ENCODE measurements at places on chromosomes 16 and 17.

DNA sequence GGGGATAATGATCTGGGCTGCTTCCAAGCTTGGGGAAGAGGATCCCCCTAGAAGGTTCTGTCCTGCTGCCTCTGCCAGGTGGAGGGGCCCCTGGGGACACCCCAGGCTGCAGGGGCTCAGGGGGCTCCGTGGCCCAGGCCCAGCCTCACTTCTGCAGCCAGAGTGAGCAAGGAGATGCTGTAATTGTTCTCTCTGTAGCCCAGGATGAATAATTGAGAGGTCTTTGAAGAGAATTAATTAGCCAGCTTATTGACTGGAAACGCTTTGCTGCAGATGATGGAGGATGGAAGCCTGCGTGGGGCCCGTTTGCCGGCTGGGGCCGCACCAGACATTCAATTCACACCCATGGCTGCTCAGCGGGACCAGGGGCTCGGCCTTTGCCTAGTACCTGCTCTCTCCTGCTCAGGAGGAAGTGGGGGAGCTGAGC lies 38.5 kb downstream of the TMEM235 start:
- DNase-seq, result no peak

GRCh38 chr17:28033972-28034714 lies 8.3 kb upstream of the NLK start:
- DNase-seq, result no peak

DNA sequence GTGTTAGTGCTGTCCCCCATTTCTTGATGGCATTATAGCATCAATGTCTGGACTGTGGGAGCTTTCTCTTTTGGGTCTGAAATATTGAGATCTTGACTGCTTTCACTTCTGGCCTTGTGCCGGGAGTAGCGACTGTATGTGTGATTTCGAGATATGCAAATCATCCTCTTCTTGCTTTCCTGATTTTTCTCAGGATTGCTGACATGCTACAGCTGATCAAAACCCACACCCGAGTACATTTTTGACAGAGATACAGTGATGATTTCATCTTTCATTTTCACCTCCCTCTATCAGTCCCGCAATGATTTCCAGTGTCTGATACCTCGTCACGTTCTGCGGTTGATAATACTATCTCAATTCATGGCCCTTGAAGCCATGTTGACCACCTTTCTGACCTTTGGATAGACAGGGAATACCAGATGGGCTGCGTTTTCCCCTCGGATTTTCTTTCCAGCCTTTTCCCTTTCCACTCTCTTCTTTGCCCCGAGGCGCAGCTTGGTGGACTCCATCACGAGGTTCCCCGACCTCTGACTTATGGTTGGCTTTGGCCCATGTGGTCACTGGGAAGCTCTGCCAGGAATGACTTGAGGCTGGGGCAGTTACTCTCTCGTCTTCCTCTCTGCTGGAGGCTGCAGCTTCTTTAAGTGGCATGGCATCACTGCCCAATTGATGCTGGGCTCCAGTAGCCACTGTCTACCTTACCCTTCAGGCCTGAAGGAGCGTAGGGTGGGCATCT lies 184.4 kb downstream of the SNX29 start:
- no peak for DNase-seq

DNA sequence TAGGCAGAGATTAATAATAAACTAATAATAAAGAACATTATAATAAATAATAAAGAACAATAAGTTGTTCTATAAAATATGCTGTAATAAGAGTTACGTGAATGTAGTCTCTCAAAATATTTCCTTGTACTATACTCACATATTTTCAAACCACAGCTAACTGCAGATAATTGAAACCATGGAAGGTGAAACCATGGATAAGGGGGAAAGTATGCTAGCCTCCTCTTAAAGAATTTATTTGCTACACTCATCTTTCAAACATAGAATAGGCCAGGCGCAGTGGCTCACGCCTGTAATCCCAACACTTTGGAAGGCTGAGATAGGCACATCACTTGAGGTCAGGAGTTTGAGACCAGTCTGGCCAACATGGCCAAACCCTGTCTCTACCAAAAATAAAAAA lies 18.5 kb downstream of the CYTH1 start:
- DNase-seq, result no peak

- DNase-seq, result no peak
Measured at GRCh38 chr16:3876160-3876559, 4.4 kb downstream of the CREBBP start.

- DNase-seq, result no peak
Measured at GRCh38 chr17:20966870-20967269, 75.9 kb downstream of the USP22 start.

DNA sequence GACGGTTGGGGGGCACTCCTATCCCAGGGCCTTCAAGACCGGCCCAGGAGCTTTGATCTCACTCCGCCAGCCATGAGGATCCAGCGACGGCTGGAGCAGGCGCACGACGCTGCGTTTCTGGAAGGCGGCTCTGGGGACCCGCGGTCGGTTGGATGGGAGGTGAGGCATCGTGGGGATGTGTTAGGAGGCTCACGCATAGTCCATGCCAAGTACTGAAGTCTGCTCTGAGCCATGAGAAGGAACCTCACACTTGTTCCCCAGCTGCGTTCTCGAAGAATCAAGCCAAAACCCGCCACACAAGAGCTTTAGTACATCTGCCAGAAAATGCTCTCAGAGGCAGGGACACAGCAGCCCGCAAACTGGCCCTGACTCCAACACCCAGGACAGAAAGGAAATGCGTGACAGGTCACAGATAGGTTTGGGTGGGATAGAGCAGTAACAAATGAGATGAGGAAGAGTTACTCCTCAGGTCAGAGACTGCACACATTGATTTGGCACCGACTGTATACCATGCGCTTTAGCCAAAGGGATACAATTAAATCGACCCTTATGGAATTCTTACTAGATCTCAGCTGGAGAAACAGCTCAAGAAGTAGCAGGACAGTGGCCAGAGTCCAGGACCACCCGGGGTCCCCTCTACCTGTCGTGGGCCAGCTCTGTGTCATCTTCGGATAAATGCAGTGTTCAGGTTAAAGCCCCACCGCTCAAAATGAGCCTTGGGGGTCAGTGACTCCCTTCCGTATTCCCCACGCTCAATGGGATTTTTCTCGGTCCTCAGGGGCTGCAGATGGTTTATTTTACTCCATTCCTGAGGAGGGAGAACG lies 6.7 kb upstream of the GSG1L start:
- DNase-seq, result no peak

- DNase-seq, result no peak
Measured at GRCh38 chr17:66945147-66945835, 19.2 kb upstream of the CACNG4 start.

- no peak for DNase-seq
Measured at GRCh38 chr17:38914741-38915638, 10.4 kb upstream of the LASP1NB start.

DNA sequence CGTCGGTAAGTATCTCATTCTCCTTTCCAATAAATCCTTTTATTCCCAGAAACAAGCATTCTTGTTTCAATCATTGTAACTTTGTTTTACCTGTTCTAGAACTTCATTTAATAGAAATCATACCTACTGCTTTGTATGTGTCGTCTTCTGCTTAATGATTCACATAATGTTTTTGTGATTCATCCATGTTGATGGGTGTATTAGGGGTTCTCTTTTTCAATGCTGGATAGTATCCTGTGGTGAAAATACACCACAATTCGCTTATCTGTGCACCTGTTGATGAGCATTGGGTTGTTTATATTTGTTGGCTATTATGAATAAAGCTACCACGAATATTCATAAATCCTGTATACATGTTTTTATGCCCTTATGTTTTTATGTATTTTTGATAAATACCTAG lies 703.2 kb downstream of the MAF start:
- DNase-seq, result no peak

GRCh38 chr16:72174726-72175125 lies 2.8 kb upstream of the PMFBP1 start:
- DNase-seq, result no peak

GRCh38 chr16:31073142-31073969 lies 684 bp downstream of the ZNF668 start:
- DNase-seq, result peak; percentile 94

DNA sequence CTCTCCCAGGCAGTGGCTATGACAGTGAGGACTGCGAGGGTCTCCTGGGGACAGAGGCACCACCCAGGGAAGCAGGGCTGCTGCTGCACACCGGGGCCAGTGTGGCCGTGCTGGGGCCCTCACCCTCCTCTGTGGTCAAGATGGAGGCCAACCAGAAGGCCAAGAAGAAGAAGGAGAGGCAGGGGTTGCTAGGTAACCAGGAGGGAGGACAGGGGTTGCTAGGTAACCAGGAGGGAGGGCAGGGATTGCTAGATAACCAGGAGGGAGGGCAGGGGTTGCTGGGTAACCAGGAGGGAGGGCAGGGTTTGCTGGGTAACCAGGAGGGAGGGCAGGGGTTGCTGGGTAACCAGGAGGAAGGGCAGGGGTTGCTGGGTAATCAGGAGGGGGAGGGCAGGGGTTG lies 55.2 kb downstream of the ACTG1 start:
- no peak for DNase-seq

- peak; percentile 8 for DNase-seq
Measured at GRCh38 chr16:2816751-2817339, at the start of gene PRSS21. PRSS21 (plus strand) TSS chr16:2817237; CDS start chr16:2817269, 32 bp downstream.

DNA sequence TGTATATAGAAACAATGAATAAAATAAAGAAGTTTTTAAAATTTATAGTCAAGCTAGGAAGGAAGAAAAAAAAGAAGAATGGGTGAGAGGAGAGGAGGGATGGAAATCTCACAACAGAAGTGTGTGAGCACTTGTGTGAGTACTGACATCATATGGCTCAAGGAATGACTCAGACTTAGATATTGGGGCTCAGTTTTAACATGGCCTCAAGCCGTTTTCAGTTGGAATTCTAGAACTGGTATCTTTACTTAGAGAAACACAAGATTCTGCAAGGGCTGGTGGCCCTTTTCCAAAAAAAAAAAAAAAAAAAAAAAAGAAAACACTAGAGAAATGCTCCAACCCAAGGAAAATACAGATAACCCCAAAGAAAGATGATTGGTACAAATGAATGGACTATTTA lies 55.1 kb downstream of the STXBP4 start:
- DNase-seq, result no peak

DNA sequence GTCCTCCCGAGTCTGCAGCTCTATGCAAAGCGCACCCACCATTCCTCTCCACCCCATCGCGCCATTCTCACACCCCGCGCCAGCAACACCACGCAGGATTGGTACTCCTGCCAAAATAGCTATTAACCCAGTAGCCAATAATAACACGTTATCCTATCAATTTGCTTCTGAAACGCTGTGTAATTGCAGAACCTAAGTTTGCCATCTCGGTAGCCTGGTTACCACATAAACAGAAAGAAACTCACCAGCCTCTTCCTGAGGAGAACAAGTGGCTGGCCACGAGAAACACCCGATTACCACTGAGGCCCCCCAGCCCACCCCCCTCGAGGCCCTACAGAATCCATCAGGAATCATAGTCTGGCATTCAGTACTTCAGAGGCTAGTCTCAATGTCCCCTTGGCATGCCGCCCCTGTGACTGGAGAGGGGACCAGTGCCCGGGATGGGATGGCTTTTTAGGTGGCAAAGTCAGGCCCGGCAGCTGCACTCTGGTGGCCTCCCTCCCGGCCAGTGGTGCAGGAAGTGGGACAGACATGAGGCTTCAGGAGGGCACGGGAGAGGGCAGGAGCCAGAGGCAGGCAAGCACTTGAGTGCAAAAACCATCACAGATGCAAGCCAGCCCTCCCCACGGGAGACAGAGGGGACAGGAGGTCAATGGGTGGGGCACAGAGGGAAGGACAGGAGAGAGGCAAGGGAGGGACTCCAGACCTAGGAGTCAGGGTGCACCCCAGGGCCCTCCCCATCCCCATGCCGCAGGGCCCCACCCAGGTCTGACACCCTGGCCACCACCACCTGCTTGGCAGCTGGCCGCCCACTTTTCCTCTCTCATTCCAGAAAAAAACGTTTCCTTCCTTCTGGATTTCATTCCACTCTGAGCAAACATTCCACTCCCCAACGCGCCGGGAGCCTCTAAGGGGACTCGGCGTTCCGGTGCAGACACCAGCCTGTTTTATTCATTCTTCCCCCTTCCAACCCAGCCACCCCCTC lies 192.5 kb downstream of the ZNF423 start:
- DNase-seq, result peak; percentile 30

- DNase-seq, result no peak
Measured at GRCh38 chr16:82609140-82609539, 17.6 kb upstream of the CDH13 start.

DNA sequence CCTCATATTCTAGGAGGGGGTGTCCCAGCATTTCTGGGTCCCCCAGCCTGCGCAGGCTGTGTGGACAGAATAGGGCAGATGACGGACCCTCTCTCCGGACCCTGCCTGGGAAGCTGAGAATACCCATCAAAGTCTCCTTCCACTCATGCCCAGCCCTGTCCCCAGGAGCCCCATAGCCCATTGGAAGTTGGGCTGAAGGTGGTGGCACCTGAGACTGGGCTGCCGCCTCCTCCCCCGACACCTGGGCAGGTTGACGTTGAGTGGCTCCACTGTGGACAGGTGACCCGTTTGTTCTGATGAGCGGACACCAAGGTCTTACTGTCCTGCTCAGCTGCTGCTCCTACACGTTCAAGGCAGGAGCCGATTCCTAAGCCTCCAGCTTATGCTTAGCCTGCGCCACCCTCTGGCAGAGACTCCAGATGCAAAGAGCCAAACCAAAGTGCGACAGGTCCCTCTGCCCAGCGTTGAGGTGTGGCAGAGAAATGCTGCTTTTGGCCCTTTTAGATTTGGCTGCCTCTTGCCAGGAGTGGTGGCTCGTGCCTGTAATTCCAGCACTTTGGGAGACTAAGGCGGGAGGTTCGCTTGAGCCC lies 11.6 kb downstream of the STH start:
- no peak for DNase-seq

GRCh38 chr16:20928774-20929411 lies 28.3 kb downstream of the LYRM1 start:
- DNase-seq, result no peak

DNA sequence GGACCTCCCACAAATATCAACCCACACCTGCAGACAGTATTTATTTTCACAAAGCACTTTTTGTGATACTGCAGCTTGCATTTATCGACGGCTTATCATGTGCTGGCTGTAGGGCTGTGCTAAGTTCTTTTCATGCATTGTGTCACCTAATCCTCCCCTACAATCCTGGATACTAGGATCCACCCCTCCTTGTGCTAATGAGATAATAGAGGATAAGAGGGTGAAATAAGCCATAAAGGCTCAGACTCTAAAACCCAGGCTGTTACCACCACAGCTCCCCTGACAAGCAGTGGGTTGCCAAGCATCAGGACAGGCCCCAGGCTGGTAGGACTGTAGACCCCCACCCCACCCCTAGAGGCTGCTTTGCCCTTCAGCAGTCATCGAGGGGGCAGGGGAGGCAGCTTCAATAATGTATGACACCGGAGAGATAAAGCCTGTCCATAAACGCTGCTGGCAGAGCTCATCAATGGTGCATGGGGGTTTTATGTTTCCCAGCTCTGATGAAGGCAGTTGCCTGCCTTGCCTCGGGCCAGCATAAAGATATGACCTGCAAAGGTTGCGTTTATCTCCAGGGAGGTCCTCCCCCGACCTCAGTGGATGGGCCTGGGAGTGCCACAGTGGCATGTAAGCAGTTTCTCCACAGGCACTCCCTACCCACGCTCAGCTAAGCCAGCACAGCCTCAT lies 73.9 kb upstream of the C16orf82 start:
- no peak for DNase-seq

- no peak for DNase-seq
Measured at GRCh38 chr17:81250286-81251093, 11.4 kb downstream of the NDUFAF8 start.

- DNase-seq, result no peak
Measured at GRCh38 chr17:77528516-77529327, 388.0 kb downstream of the SEC14L1 start.
